ENCODE measurements at places on chromosomes 12 and 14. TPM values are rescaled to one million over a fixed set of nuclear protein-coding genes. Genes with fewer than 3 reads are reported as not detected.

DNA sequence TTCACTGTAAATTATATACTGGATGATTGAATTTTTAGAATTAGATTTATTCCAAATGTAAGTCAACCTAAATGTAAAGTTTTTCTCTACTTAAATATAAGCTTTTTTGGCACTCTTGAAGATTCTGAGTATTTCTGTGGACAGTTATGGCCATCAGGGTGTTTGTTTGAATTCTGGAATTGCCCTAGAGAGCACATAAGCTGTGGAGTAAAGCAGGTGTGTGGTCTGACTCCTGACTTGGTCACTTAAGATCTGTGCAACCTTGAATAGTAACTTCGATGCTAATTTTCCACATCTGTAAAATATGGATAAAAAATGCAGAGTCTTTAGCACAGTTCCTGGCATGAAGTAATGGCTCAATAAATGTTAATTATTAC lies 64.4 kb downstream of the FUT8 start:
- DNase-seq, result no peak

DNA sequence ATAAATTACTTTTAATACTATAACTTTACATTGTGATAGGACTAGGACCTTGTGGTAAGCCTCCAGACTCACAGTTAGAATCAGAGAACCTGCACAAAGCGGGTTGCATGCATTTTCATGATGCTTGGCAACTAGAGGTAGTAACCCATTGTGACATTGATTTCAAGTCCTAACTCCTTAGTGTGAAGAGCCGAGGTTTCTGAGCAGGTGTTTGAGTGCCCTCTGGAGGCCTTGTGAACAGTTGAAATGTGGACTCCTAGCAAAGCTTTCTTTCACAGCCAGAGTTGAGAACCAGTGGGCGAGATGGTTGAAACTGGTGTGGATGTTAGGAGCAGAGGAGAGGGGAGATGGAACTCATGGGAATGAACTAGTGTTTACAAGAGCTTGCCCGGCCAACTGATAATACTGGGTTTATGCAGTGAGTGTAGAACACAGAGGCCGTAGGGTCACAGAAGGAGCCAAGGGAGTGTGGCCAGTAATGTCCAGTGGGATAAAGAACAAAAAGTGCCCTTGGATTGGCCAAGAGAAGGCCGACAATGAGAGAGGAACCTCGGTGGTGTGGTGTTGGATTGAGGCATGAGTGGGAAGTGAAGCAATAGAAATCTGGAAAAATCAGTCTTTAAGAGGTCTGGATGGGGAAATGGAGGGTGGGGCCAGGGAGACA lies 10.9 kb downstream of the ZNF664 start:
- DNase-seq, result no peak

GRCh38 chr12:4287325-4288211 lies 14.0 kb downstream of the CCND2 start:
- no peak for DNase-seq

DNA sequence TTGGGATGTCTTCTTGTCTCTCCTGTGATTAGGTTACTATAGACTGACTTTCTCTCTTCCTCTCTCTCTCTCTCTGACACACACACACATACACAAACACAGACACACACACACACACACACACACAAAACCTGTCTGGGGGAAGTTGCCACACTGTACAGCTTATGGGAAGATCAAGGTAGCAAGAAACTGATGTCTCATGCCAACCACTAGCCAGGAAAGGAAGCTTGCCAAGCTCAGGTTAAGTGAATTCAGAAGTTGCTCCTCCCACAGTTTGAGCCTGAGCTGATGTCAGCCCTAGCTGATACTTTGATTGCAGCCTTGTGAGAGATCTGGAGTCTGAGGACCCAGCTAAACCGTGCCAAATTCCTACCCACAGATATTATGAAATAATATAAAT lies 67.1 kb downstream of the PPFIA2 start:
- DNase-seq, result no peak

DNA sequence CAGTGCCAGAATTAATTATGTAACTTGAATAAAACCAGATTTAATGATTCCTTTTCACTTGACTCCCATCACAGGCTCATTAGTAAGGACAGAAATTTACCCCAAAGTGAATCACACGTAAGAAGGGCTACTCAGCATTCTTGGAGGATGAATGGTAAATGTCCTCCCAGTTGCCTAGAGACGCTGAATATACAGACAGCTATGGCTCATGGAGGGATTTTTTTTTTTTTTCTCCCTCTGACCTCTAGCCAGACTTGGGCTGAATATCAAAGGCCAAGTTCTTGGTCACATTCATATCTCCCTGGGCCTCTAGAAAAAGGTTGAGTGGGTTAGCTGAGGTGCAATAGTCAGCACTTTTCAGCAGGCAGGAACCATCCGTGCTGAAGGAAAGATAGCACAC lies 77.5 kb downstream of the PHLDA1 start:
- no peak for DNase-seq

The CCDC60 gene
- total RNA-seq, result not detected

- no peak for DNase-seq
Measured at GRCh38 chr12:16189849-16190248, 87.6 kb downstream of the SLC15A5 start.

The PKP2 gene
- total RNA-seq, result 10.5 TPM

The DHRS2 gene
- not detected for total RNA-seq

GRCh38 chr12:31311634-31312258 lies 14.2 kb downstream of the SINHCAF start:
- no peak for DNase-seq

GRCh38 chr12:3216726-3217682 lies 139.8 kb downstream of the TSPAN9 start:
- DNase-seq, result no peak

GRCh38 chr14:104326848-104327247 lies 188.5 kb downstream of the KIF26A start:
- DNase-seq, result no peak

DNA sequence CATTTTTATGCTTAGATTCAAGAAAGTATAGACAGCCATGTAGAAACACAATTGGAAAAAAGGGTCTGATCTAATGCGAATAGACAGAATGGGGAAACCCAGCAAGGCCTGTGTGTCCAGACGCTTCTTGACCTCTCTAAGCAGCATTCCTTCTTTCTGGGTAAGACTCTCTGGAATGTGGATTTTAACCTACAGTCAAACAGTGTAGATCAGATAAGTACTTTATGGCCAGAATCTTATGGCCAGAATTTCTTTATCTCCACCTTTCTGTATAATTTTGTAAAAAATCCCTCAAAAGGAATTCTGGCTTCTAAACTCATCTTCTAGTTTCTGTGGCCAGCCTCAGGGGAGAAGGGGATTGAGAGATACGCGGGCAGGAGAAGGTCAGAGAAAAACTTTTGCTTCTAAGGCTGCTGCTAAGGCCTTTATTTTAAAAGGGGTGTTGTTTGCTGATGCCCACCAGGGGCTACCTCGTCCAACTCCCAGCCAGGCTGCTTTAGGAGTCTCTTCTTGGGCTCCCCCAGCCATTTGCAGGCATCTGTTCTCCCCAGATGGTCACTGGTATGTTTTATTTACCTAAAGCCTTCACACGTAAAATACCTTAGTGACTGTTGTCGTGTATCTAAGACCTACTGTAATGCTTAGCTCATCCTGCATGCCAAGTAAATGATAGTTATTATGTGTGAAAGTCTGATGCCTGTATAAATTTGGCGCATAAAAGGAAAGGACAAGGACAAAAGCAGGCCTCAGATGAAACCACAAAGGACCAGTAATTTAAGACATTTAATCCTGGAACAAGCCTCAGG lies 68.4 kb downstream of the ANO6 start:
- DNase-seq, result no peak

DNA sequence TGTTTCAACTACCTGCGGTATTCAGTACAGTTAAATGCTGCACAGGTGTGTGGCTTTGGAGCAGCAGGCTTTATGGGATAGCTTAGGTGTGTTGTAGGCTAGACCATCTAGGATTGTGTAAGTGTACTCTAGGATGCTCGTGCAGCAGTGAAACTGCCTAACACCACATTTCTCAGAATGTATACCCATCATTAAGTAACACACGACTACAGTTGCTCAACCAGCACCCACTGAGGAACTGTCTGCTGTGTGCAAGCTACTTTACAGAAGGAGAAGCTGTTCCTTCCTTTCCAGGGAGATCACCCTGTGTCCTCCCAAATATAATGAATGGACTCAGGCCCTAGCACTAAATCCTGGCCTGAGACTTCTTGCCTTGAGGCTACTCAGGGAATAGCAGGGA lies 94.8 kb downstream of the SLC24A4 start:
- no peak for DNase-seq

DNA sequence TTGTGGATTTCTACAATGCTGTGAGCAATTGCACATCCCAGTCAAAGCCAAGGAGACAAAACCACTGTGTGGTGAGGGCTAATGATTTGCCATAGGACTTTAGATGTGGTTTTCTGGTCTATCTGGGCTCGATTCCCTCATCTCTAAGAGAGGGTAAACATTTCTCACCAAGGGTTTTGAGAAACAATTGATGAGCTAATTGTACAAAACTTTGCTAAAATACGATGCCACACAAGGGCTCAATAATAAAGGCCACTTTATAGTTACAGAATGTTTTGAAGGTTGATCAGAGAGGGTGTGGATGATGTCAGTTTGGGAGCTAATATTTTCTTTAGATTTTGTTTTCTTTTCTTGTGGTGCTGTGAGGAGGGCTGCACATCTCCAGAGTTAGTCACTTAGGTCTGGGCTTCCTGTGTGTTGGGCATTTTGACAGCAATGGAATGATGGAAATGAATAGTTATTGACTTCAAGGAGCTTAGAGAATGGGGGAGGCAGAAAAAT lies 60.8 kb upstream of the SLC38A4 start:
- no peak for DNase-seq

- no peak for DNase-seq
Measured at GRCh38 chr14:77003960-77004710, 24.4 kb downstream of the IRF2BPL start.

The CLEC4A gene
- total RNA-seq, result 2.3 TPM

GRCh38 chr14:80946187-80946586 lies 4.6 kb upstream of the CEP128 start:
- no peak for DNase-seq

The GZMH gene
- not detected for total RNA-seq

DNA sequence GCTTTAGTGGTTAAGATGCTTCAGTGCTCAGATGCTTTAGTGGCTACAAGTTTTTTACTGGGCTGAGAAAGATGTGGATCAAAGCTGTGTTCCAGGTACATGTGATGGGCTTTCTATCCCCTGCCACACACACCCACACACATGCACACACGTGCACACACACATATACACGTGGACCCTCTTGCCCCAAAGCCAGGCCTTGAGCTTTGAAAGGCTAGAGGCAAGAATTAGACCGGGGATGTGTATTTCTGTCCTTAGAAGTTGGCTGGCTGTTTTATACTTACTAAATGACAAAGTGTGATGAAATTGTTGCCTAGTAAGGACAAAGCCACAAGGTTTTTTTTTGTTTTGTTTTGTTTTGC lies 376.5 kb downstream of the C12orf75 start:
- no peak for DNase-seq

DNA sequence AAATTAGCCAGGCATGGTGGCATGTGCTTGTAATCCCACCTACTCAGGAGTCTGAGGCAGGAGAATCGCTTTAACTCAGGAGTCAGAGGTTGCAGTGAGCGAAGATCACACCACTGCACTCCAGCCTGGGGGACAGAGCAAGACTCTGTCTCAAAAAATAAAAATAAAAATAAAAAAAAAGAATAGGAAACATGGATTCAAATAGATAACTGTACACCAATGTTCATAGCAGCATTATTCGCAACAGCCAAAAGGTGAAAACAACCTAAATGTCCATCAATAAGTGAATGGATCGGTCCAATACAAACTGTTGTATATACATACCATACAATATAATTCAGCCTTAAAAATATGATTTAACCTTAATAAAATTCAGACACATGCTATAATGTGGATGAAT lies 3.1 kb upstream of the RIPK3 start:
- no peak for DNase-seq

- no peak for DNase-seq
Measured at GRCh38 chr12:5944688-5945070, 380 bp downstream of the ANO2 start.

The DDN gene
- 0.05 TPM for total RNA-seq

DNA sequence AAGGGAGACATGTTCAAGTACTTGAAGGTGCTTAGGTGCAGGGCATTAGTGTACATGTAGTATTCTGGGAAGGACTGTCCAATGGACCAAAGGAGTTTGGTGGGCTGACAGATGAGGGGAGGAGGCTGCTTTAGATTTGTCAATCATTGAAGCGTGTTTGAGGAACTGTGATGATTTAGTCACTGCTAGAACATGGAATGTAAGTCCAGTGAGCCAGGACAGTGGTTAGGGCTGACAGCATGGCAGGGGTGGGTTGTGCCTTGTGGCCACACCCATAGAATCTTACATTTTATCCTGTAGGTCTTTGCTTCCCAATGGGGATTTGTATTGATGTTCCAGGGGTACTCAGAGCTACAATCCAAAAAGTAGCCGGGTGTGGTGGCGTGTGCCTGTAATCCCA lies 24.6 kb downstream of the DIP2B start:
- no peak for DNase-seq

The SMIM41 gene
- total RNA-seq, result not detected

DNA sequence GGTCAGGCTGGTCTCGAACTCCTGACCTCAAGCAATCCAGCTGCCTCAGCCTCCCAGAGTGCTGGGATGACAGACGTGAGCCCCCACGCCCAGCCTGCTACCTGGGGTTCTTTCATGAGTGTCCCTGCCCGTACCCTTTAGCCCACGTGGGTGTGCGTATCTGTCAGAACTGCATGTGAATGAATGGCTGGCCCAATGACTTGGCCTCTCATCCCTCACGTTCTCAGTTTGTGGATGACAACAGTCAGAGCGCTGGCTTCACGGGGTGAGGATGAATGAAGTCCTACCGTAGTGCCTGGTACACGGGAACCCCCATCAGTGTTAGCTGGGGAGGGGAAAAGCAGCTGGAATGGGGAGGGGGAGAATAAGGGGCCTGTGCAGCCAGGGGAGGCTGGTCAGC lies 16.1 kb upstream of the ZDHHC22 start:
- no peak for DNase-seq

DNA sequence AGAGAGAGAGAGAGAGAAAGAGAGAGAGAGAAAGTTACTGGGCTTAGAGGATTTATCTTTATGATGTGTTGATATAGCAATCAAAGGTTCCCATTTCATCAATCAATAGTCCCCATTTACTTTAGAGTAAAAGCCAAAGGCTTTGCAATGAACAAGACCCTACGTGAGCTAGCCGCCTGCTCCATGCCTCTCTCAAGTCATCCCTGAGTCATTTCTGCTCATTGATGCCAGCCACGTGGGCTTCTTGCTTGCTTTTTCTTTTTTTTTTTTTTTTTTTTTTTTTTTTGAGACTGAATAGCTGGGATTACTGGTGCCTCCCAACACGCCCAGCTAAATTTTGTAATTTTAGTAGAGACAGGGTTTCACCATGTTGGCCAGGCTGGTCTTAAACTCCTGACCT lies 70.9 kb downstream of the GPR135 start:
- no peak for DNase-seq

DNA sequence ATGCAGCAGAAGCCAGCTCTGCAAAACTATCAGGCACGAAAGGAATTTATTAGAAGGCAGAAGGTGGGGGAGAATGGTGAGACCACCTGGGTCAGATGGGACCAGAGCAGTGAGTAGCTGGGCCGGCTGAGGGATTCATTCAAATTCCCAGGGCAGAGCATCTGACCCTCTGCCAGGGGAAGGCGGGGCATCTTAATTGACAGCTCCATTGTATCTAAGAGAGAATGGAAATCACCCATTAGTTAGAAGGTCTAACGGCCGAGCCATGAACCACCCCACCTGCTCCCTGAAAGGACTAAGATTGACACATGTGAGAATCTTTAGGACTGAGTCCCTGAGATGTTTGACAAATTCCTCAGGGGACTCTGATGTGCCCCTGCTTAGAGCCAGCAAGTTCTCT lies 83.7 kb downstream of the PHETA1 start:
- DNase-seq, result no peak
